ENCODE measurements at places on chromosomes 4 and X. TPM values are rescaled to one million over a fixed set of nuclear protein-coding genes. Genes with fewer than 3 reads are reported as not detected.

CTSO gene
- 9.9 TPM for total RNA-seq

DGAT2L6 gene
- total RNA-seq: not detected

WDR17 gene
- 84.2 TPM for total RNA-seq

SSX2B gene
- total RNA-seq: not detected

TASL gene
- total RNA-seq: 2.1 TPM

TMEM47 gene
- total RNA-seq: 90.2 TPM

MAGEA8 gene
- total RNA-seq: not detected

GBA3 gene
- 0.23 TPM for total RNA-seq

PNMA3 gene
- total RNA-seq: 25.1 TPM

PNMA6F gene
- 6.9 TPM for total RNA-seq

CT47B1 gene
- total RNA-seq: not detected

SERTM2 gene
- total RNA-seq: 0.23 TPM

CCSER1 gene
- 155 TPM for total RNA-seq

RNF150 gene
- total RNA-seq: 31.6 TPM

UGT2B15 gene
- total RNA-seq: not detected

ZMAT1 gene
- 8.5 TPM for total RNA-seq

BEX1 gene
- total RNA-seq: 172 TPM

FAM53A gene
- total RNA-seq: 1.4 TPM

DRD5 gene
- total RNA-seq: 3.0 TPM

FHIP1A gene
- 2.1 TPM for total RNA-seq

MAOA gene
- 64.1 TPM for total RNA-seq

HPGDS gene
- 3.9 TPM for total RNA-seq

HPRT1 gene
- total RNA-seq: 26.1 TPM

TLR3 gene
- total RNA-seq: 2.1 TPM

CXCL13 gene
- not detected for total RNA-seq

ZDHHC15 gene
- 18.0 TPM for total RNA-seq

HELT gene
- total RNA-seq: 1.6 TPM

CLNK gene
- total RNA-seq: not detected

GUCY1A1 gene
- 264 TPM for total RNA-seq

CXorf65 gene
- not detected for total RNA-seq

CCDC149 gene
- 22.1 TPM for total RNA-seq

TCEAL8 gene
- total RNA-seq: 106 TPM

HGFAC gene
- total RNA-seq: 1.2 TPM

ELF2 gene
- total RNA-seq: 79.8 TPM

TLR1 gene
- 8.3 TPM for total RNA-seq

HSD17B13 gene
- total RNA-seq: 0.69 TPM

MMRN1 gene
- total RNA-seq: 6.2 TPM
